ENCODE measurements at places on chromosomes 7 and 10. TPM values are rescaled to one million over a fixed set of nuclear protein-coding genes. Genes with fewer than 3 reads are reported as not detected.
A peak's percentile ranks its signal among the peaks of the same experiment; 100 is the strongest.

DNA sequence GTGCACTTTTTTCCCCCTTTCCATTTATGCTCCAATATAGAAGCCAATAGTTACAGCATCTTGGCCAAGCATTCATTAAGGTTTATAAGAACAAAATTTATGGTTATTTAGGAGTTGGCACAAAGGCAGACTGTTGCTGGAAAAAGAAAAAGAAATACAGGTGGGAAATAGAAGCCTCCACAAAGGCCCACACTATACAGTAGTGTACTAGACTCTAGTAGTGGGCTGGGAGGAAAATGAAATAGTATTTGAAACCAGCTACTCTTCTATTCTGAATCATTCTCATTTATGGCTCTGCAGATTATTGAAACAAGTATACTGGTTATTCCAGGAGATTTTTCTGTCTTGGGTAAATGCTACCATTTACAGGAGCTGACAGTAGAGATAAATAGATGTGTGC lies 80.9 kb upstream of the CDK6 start:
- H3K27ac ChIP-seq, result peak overlapping the region; percentile 85
- peak overlapping the region; percentile 20 for H3K4me3 ChIP-seq
- H3K4me1 ChIP-seq, result peaks cover 10% of the 10 kb centered on the region

GRCh38 chr10:20817646-20818045 lies 79.5 kb downstream of the NEBL start:
- H3K27me3 ChIP-seq, result no peaks in the 10 kb centered on the region
- no peak overlapping the region for H3K4me3 ChIP-seq
- H3K27ac ChIP-seq, result no peak overlapping the region
- no peak for DNase-seq
- no peaks in the 10 kb centered on the region for H3K4me1 ChIP-seq

GRCh38 chr7:27237735-27238334 lies 4.8 kb upstream of the EVX1 start:
- H3K27ac ChIP-seq, result no peak overlapping the region
- DNase-seq, result no peak
- H3K36me3 ChIP-seq, result no peaks in the 10 kb centered on the region
- peaks cover 8% of the 10 kb centered on the region for H3K4me1 ChIP-seq

DNA sequence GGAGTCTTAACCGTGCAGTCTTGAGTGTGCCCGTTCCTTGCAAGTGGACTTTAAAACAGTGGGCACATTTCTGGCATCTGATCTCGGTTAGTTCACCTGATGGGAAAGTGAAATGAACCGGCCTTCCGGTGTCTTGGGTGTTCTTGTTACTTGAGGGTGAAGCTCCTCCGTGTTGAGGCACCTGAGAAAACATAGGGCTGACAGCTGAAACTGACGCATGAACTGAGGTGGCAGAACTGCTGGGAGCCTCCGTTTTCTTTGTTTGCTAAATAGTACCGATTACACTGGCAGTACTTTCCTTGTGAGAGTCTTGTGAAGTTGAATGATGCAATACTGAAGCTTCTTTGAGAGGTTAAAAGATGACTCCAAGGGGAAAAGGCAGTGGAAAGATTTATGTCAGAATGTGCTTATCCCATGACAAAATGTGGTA lies 62.8 kb upstream of the SAMD8 start:
- H3K4me3 ChIP-seq, result no peak overlapping the region
- no peaks in the 10 kb centered on the region for H3K27me3 ChIP-seq
- H3K27ac ChIP-seq, result no peak overlapping the region
- H3K4me1 ChIP-seq, result peaks cover 25% of the 10 kb centered on the region

DNA sequence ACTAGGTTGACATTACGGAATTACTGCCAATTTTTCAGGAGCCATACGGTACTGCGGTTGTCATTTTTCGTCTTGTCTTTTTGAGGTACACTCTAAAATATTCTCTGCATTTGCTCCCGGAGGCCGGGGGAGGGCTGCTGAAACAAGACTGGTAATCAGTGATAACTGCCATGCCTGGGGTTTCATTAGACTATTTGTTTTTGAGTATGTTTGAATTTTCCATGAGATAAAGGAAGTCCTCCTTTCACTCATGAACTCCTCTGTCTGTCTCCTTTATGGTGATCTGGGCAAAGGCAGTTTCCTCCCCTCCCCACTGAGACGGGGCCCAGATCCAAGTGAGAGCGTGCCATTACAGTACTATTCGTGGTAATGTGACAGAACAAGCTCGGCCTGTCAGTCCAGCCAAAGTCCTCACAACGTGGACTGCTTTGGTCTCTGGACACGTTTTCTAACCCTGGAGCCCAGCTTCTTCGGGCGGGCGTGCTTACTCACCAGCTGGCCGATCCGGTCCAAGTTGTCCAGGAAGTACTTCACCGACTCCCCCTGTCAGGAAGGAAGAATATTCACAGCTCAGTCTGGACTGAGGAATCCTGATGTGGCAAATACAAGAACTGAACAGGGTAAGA lies 45.1 kb downstream of the AMZ1 start:
- H3K27me3 ChIP-seq, result no peaks in the 10 kb centered on the region
- peak overlapping the region; percentile 64 for H3K4me3 ChIP-seq
- H3K4me1 ChIP-seq, result peaks cover 34% of the 10 kb centered on the region

DNA sequence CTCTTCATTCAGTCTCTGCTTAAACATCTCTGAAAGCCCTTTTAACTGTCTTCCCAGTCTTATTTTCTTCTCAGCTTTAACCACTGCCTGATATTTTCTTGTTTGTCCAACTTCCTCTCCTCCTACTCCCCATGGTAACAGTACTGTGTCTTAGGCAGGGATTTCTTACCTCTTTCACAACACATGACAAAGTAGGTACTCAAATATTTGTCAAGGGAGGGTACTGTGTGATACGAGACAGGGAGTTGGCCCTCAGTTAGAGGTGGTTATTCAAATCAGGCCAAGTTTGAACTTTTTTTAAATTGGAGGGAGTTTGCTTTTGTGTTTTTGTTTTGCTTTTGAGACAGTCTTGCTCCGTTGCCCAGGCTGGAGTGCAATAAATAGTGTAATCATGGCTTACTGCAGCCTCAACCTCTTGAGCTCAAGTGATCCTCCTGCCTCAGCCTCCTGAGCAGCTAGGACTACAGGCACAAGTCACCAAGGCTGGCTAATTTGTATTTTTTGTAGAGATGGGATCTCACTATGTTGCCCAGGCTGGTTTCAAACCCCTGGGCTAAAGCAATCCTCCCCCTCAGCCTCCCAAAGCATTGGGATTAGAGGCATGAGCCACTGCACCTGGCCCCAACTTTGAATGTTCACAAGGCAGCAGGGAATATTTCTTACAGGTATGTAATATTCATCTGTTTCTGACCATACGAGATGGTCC lies 2.5 kb upstream of the KPNA7 start:
- no peaks in the 10 kb centered on the region for H3K27me3 ChIP-seq
- H3K4me3 ChIP-seq, result peak overlapping the region; percentile 52
- H3K27ac ChIP-seq, result peak overlapping the region; percentile 96

GRCh38 chr10:48501226-48501625 lies 103.6 kb downstream of the ARHGAP22 start:
- DNase-seq, result no peak
- no peak overlapping the region for H3K4me3 ChIP-seq
- no peak overlapping the region for H3K27ac ChIP-seq
- H3K27me3 ChIP-seq, result peaks cover 11% of the 10 kb centered on the region
- H3K36me3 ChIP-seq, result no peaks in the 10 kb centered on the region
- H3K4me1 ChIP-seq, result peaks cover 26% of the 10 kb centered on the region

DNA sequence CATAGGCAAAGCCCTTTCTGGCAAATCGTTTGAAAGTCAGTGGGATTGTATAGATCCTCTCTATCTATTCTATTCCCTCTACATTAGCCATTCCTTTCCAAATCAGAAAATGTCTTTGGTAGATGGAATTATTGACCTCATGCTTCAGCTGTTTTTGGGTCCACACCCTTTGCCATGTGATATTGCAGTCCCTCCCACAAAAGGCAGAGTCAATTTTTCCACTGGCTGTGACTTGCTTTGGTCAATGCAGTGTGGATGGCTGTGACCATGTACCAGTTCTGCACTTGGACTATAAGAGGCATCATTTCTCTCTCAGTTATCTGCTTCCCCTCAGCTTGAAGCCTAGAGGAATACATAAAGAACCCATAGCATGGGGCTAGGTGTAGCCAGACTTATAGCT lies 332.9 kb downstream of the PTEN start:
- peaks cover 7% of the 10 kb centered on the region for H3K36me3 ChIP-seq
- peaks cover 13% of the 10 kb centered on the region for H3K4me1 ChIP-seq
- H3K27me3 ChIP-seq, result peaks cover 2% of the 10 kb centered on the region
- H3K27ac ChIP-seq, result no peak overlapping the region
- H3K4me3 ChIP-seq, result no peak overlapping the region
- no peak for DNase-seq

GRCh38 chr7:111990643-111991042 lies 215.6 kb downstream of the DOCK4 start:
- H3K27me3 ChIP-seq, result no peaks in the 10 kb centered on the region
- DNase-seq, result no peak
- peaks cover 19% of the 10 kb centered on the region for H3K36me3 ChIP-seq
- H3K27ac ChIP-seq, result no peak overlapping the region
- H3K4me1 ChIP-seq, result peaks cover 12% of the 10 kb centered on the region

Gene CABCOCO1
- not detected for total RNA-seq

Gene ZNF804B
- total RNA-seq, result 0.07 TPM

Gene FAM107B
- total RNA-seq, result 46.7 TPM

Gene CHAT
- total RNA-seq, result 0.62 TPM

Gene NPVF
- not detected for total RNA-seq

Measured in type B pancreatic cell (in vitro differentiated cells).